Activated naive CD8-positive, alpha-beta T cell treated with anti-CD3 and anti-CD28 coated beads for 36 hours (primary cell): ENCODE measurements at places on chromosomes 2 and 18.

GRCh38 chr2:20235655-20236305 is 10.8 kb upstream of the SDC1 start:
- no peak for DNase-seq

- no peak for DNase-seq
Measured at GRCh38 chr2:9768388-9768787, 74.9 kb upstream of the TAF1B start.

- no peak for DNase-seq
Measured at GRCh38 chr2:1690056-1690775, 54.1 kb downstream of the PXDN start.

DNA sequence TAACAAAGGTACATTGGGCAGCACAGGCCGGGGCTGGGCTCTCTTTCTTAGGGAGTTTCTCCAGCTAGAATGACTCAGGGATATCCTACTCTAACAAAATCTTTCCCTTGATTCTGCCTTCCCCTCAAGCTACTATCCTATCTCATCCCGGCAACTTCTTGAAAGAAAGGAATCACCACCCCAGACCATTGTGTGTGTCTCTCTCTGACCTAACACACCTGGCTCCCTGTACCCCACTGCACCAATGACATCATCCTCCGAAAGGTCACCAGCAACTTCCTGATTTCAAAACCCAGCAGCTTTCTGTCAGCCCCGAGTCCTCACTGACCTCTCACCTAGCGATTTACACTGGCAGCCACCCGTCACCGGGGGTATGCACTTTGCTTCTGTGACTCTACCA is 72.1 kb upstream of the MAP4K4 start:
- DNase-seq: peak; percentile 2

DNA sequence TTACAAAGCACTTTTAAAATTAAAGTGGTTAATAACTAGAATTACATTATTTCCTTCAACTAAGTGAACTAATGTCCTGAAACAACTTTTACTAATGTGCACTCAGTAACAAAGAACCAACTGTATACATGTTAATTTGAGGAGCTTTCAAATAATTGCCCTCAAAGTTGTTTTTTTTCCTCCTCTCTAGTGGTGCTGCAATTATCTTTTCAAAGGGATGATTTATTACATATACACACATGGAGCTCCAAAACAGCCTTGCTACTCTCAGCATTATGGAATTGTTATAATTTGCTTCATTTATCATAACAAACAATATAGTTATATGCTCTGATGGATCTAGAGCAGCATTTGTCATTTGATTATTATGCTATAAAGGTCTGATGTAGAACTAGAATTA is 246.3 kb upstream of the RASGRP3 start:
- DNase-seq: no peak

DNA sequence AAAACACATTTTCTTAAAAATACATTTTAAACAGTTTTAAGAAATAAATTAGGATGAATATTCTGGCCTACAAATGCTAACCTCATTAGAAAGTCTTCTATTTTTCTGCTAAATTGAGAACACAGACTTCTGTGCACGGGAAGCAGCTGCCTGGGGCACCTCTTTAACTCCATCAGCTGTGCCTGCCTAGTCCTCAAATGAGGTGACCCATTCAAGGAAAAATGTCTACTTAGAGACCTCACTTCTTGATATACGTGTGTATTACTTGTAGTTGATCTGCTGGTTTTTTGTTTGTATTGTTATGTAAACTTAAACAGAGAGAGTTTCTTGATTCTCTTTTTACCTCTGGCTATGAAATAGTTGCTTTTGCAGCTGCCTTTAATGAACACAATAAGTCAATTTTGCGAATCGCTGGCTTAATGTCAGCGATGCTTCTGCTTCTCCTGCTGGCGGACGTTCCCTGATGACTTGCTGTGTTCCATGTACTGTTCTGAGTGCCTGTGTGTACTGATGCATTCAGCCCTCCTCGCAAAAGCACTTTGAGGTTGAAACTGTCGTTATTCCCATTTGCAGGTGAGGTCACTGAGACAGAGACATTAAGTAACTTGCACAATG is 88.7 kb upstream of the TXNDC2 start:
- no peak for DNase-seq

- no peak for DNase-seq
Measured at GRCh38 chr2:217996361-217996760, 6.4 kb downstream of the TNS1 start.

DNA sequence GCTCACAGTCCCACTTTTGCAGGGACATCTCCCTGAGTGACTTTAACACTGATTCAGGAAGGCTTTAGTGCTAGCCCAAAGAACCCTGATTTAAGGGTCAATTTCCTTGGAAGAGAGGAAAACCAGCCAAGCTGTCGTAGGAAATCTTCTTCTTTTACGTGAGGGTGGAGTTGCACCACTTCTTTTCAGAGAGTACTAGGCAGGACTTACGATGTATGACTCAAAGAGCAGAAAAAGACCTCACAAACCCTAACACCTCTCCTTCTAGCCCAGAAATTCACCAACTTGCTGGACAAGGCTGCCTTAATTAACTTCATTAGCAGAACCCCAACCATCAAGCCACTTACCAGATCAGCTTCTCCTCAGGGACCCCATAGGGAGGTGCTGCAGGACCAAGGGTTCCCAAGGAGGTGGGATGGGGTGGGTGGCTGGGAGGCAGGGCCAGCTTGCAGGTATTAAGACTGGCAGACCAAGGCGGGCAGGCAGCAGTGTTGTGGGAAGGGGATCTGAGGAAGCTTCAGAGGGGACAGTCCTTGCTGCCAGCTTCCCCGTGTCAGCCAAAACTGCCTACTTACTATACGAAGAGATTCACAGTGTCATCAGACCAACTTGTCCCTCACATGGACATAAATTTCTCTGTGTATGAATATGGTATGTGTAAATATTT is 6.7 kb downstream of the SERPINB2 start:
- DNase-seq: no peak

- DNase-seq: no peak
Measured at GRCh38 chr18:63320975-63321265, 1.4 kb upstream of the BCL2 start.

DNA sequence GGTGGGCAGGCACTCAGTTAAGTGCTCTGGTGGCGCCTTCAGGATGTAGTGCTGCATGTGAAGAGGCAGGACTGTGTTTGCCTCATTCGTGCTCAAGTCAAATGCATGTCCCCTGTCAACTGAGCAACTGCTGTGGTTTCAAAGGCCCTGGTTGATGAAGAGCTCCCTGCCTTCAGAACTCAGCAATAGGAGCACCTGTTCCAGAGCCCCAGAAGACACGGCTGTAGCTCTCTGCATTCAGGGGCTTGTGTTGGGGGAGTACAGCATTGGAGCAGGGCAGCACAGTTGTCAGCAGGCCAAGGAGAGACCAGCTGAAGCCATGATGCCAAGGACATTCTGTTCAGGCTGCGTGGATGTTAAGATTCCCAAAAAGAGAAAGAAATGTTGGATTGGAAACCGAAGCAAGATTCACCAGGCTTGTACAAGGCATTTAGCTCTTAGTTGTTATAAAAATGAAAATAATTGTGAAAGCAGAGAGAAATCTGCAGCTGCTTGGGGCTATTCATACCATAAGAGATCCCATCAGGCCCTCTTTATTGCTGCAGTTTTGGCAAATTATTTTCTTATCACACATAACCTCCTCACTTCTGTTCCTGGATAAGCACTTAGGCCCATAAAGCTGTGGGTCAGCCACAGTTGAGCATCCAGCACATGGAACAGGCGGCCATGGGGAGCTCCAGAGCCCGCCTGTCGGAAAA is 252.4 kb upstream of the ZNF521 start:
- no peak for DNase-seq

DNA sequence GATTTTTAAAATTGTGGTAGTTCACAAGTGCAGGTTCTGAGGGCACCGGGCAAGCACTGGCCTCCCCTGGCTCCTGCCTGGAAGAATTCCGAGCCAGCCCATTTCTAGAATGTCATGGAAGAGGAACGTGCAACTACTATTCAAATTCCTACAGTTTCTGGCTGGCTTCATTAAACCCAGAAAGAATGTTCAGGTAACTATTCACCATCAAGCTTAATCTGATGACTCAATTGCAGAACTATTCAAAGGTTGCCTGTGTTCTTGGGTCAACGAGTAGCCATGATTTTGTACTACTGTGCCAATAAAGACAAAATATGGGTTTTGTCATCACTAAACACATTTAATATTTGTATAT is 14.3 kb upstream of the MFF start:
- DNase-seq: no peak

GRCh38 chr2:174485788-174486562 is 854 bp downstream of the GPR155 start:
- peak; percentile 41 for DNase-seq

DNA sequence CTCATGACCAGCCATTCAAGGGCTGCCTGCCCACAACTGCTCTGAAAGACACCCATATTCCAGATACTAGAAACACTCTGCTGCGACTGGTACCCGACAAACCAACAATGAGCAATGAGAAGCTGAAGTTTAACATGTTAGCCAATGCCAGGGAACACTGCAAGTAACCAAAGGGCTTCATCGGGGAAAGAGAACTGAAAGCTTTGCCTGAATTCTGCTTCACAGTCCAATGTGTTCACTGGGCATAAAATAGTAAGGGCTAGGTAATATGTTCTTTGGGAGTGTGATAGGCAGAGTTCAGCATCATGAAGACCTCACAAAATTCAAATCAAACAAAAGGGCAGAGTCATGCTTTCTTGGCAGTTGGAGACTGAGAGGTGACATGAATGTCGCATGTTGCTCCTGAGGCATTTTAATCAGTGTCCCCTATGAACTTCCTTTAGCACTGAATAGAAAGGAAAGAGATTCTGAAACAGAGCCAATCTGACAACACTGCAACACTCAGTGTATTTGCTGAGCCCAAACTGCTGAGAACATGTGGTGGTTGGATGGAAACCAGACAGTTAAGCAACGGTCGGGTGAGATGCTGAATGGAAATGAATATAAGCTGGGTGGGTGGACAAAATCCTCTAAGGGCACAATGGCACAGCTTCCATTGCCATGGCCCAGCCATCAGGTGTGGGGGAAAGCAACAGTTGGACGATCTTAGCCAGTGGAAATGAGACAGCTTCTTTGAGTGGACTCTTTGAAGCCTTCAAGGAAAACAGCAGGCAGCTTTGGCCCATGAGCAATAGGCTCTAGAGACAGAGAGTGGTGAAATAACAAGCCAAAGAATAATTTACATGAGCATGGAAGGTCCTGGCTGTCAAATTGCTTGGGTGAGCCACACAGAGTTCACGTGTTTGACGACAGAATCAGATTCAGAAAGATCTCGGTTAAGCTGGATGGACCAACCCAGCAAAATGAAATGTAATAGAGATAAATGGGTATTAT is 277.5 kb downstream of the AFF3 start:
- DNase-seq: no peak

GRCh38 chr18:46364048-46364447 is 259.9 kb downstream of the HAUS1 start:
- no peak for DNase-seq

DNA sequence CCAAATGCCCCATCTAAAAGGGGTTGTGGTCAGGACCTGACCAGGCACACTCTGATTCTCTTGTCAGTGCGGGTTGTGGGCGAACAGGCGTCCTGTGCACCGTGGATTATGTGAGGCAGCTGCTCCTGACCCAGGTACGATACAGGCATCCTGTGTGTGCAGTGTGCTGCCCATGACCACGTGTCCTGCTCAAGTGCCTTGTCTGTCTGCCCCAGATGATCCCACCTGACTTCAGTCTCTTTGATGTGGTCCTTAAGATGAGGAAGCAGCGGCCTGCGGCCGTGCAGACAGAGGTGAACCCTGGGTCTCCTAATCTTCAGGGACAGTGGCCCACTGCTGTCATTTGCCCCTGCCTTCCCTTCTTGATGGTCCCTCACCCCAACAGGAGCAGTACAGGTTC is 14.6 kb downstream of the PTPN18 start:
- DNase-seq: peak; percentile 63

GRCh38 chr2:102159295-102159694 is 16.7 kb downstream of the IL1R1 start:
- no peak for DNase-seq

- DNase-seq: no peak
Measured at GRCh38 chr18:23835506-23835905, 146.3 kb downstream of the LAMA3 start.

DNA sequence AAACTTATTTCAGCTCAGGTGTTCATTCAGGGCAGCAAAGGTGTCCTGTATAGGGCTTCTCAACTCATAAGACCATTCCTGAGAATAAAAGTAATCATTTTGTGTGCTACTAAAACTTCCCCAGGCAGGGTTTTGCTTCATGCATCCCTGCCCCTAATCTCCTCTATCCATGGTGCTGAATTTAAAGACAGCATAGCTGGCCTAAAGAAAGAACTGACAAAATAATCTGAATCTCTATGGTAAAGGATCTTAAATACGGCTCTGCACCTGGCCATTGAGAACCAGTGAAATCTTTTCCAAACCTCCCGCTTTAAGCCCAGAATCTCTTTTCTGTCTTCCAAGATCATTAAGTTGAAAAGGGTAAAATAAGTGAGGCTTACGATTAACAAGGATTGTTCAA is 292.1 kb upstream of the KLHL29 start:
- DNase-seq: no peak

DNA sequence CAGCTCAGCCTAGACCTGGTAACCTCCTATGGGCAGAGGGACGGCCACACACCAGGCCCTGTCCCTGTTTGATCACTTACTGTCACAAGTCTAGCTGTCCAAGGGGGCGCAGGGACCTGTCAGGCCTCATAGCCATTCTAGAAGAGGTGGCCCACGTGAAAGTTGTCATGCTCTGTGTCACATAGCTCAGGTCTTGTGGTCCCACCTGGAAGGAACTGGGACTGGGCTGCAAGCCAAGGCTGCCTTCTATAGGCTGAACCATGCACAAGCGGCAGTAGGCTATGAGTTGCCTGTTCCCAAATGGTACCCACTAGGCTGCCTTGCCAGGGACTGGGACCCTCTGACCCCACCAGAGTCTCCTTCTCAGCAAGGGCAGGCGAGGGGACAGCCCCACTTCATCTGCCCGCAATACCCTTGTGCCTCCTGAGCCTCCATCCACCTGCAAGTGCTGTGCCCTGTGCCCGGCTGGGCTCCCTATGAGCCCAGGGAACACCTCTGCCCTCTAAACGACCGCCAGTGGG is 177.5 kb downstream of the ANAPC1 start:
- peak; percentile 14 for DNase-seq

- no peak for DNase-seq
Measured at GRCh38 chr18:32763293-32763692, 9.5 kb downstream of the KLHL14 start.

GRCh38 chr2:132589111-132589830 is 80.7 kb downstream of the LYPD1 start:
- no peak for DNase-seq

DNA sequence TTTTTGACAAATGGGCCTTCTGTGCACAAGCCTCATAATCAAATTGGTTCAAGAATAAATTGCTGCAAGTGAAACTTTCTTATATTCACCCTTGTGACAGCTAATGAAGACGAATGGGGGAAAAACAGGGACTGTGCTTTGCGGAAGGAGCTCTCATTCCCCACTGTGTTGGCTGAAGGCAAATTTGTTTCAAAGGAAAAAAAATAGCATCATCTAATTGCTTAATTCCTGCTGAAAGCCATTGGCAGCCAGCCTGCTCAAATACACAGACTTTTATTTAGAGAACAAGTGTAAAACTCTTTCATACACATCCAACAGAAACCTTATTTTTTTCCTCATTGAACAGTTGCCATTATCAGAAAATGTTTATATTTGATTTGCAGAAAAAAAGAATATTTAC is 172.3 kb downstream of the ARL6IP6 start:
- no peak for DNase-seq
